ENCODE measurements at places on chromosomes 12 and 14. TPM values are rescaled to one million over a fixed set of nuclear protein-coding genes. Genes with fewer than 3 reads are reported as not detected.
A peak's percentile ranks its signal among the peaks of the same experiment; 100 is the strongest.

DNA sequence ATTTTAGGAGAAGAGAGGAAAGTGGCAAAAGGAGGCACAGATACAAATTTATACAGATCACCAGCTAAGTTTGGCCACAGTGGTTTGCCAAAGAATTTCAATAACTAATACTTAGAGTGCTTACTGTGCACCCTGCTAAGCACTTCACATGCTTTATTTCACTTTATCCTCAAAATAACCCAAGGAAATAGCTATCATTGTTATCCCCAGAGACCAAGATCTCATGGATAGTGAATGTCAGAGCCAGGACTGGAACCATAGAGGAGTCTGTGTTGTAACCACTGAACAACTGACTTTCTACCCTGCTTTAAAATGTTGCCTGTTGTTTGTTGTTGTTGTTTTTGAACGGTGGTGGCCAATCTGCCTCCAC lies 1.3 kb upstream of the TCP11L2 start:
- H3K27me3 ChIP-seq, result no peaks in the 10 kb centered on the region
- H3K4me3 ChIP-seq, result peak overlapping the region; percentile 100
- no peaks in the 10 kb centered on the region for H3K36me3 ChIP-seq
- peak overlapping the region; percentile 100 for H3K27ac ChIP-seq

DNA sequence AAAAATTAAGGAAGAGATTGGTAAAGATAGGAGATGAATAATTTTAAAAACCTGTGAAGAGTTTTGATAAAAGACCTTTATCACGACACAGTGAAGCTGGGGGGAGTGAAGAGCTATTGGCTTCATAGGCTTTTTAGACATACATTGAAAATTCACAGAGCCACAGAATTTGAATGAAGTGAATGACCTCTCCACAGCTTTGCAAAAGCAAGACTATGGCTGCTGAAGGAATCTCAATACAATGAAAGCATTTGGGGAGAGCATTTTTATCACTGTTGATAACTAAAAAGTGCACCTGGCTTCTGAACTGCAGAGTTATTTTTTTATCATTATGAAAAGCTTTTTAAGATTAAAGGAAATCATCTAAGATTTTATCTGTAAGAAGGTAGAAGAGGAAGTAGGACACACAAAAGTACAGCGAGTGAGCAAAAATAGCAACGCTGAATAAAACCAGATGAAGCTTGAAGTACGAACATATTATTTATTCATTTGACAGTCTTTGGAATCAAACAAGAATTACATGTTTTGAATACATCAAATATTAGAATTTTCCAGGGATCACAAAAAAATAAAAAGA lies 317.5 kb downstream of the KCNC2 start:
- no peak for DNase-seq
- no peak overlapping the region for H3K27ac ChIP-seq
- H3K36me3 ChIP-seq, result no peaks in the 10 kb centered on the region
- H3K27me3 ChIP-seq, result no peaks in the 10 kb centered on the region
- no peak overlapping the region for H3K4me3 ChIP-seq

DNA sequence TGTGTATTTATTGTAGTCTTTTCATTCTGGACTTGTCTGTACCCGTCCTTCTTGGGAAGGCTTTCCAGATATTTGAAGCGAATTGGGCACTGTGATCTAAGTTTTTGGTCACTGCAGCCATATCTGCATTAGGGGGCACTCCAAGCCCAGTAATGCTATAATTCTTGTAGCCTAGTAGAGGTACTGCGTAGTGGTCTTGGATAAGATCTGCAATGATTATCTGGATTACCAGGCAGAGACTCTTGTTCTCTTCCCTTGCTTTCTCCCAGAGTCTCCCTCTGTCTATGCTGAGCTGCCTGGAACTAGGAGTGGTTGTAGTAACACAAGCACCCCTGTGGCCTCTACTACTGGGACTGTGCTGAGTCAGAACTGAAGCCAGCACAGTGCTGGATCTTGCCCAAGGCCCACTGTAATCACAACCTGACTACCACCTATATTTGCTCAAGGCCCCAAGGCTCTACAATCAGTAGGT lies 30.0 kb downstream of the SLC38A2 start:
- H3K4me3 ChIP-seq, result no peak overlapping the region
- DNase-seq, result no peak
- peaks cover 6% of the 10 kb centered on the region for H3K4me1 ChIP-seq
- no peak overlapping the region for H3K27ac ChIP-seq

- H3K36me3 ChIP-seq, result no peaks in the 10 kb centered on the region
- peaks cover 33% of the 10 kb centered on the region for H3K27me3 ChIP-seq
- no peak for DNase-seq
- H3K27ac ChIP-seq, result no peak overlapping the region
Observed at GRCh38 chr12:130350715-130351114, 13.0 kb downstream of the PIWIL1 start.

DNA sequence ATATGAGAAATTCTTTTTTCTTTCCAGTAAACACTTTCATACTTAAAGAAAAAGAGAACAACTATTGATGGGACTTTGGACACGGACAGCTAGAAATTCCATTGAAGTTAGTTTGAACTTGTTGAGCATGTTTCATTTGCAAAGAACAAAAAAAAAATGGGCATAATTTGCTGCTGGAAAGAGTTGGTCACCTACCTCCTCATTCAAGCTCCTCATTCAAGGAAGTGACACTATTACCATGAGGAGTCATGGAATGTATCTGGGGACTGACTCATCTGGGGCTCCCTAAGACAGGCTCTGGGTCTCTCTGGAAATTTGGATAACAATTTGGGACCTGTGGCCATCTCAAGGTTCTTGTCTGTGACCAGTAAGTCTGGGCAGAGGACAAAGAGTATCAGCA lies 50.4 kb downstream of the KICS2 start:
- peaks cover 5% of the 10 kb centered on the region for H3K4me1 ChIP-seq
- H3K27ac ChIP-seq, result no peak overlapping the region
- no peaks in the 10 kb centered on the region for H3K27me3 ChIP-seq
- H3K36me3 ChIP-seq, result no peaks in the 10 kb centered on the region
- DNase-seq, result no peak

- no peak for DNase-seq
- H3K27ac ChIP-seq, result no peak overlapping the region
- no peak overlapping the region for H3K4me3 ChIP-seq
- peaks cover 4% of the 10 kb centered on the region for H3K36me3 ChIP-seq
Observed at GRCh38 chr14:91405724-91406435, 11.7 kb downstream of the CCDC88C start.

DNA sequence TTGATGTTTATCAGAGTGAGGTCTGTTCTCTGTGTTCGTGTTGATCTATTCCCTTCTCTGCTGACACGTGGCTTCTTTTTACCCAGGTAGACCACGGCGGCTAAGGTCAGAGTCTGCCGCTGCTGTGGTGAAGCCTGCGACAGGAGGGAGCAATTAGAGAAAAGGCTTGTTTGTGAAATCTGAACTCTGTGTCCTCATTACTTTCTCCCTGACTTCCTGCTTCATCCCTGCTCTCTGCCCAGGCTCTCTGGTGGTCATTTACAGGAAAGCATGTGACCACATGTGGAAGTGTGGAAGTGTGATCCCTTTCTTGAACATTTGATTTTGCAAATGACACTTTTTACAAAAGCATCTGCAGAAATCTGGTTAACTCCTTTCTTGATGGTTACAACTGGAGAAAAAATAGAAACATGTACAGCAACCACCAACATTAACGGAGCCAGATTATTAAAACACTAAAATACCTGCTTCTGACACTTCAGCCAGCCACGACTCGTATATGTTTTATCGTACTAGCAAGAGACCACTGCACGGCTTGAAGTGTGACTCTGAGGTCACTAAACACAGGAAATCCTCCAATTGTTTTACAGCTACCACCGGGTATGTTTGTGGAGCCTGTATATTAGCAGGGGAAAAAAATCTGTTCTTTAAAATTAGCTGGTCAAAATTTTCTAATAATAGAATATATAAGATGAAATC lies 388.6 kb upstream of the TMPO start:
- H3K4me3 ChIP-seq, result no peak overlapping the region
- no peaks in the 10 kb centered on the region for H3K4me1 ChIP-seq
- no peaks in the 10 kb centered on the region for H3K36me3 ChIP-seq
- no peak for DNase-seq
- no peak overlapping the region for H3K27ac ChIP-seq
- H3K27me3 ChIP-seq, result no peaks in the 10 kb centered on the region

- H3K4me3 ChIP-seq, result no peak overlapping the region
- H3K27ac ChIP-seq, result no peak overlapping the region
- peaks cover 56% of the 10 kb centered on the region for H3K36me3 ChIP-seq
- no peak for DNase-seq
- no peaks in the 10 kb centered on the region for H3K27me3 ChIP-seq
- H3K4me1 ChIP-seq, result no peaks in the 10 kb centered on the region
Observed at GRCh38 chr12:112969547-112970306, 8.6 kb upstream of the OAS2 start.

DNA sequence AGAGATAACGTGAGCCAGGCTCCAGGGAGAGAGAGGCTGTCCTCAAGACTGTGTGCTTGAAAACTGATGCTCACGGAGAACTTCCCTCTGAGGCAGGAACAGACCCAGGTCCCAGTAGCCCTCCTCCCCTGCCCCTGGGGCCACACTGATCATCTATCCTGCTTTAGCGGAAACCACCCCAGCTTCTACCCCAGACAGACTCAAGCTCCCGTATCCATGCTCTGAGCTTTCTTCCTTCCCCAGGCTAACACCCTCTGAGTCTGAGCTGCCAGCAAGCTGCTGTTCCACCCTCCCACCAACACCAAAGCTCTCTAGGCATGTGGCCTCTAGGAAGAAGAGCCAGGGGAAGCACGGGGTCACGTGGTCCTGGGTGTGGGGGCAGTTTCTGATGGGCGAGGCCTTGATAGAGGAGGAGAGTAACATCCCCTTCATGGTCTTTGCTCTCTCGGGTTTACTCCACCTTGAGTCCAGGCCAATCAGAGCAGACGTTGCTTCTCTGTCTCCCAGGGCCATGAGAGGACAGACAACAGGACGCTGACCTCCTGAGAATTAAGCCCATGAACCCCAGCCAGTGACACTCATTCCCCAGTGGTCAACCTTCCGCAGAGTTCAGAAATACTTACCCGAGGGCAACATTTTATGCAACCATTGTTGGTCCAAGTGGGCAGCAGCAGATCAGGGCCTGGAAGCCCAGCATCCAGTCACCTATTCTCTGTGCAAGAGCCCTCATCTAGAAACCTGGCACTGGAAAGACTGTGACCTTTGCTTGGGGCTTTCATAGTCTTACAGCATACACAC lies 1.4 kb downstream of the PCK2 start:
- H3K4me3 ChIP-seq, result peak overlapping the region; percentile 97
- peak overlapping the region; percentile 94 for H3K27ac ChIP-seq
- H3K36me3 ChIP-seq, result peaks cover 23% of the 10 kb centered on the region
- no peaks in the 10 kb centered on the region for H3K27me3 ChIP-seq
- H3K4me1 ChIP-seq, result peaks cover 35% of the 10 kb centered on the region
- peak; percentile 81 for DNase-seq

DNA sequence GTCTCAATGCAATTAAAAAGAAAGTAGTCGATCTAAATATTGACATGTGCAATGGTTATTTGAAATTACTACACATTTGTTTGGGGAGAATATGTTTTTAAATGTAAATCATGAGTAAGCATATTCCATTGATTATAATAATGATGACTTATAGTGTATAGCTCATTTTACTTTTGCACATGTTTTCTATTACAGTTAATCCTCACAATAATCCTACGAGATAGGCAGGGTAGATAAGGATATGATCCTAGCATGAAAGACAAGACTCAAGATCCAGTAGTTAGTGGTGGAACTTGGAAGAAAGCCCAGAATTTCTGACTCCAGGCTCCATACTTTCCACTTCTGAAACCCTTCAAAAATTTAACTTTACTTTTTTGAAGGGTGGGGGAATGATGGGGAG lies 94.0 kb downstream of the NAV3 start:
- H3K27me3 ChIP-seq, result no peaks in the 10 kb centered on the region
- no peak overlapping the region for H3K4me3 ChIP-seq

GRCh38 chr12:25701290-25701689 lies 148.2 kb upstream of the LMNTD1 start:
- DNase-seq, result no peak
- no peaks in the 10 kb centered on the region for H3K27me3 ChIP-seq
- H3K4me1 ChIP-seq, result no peaks in the 10 kb centered on the region
- no peak overlapping the region for H3K27ac ChIP-seq
- no peaks in the 10 kb centered on the region for H3K36me3 ChIP-seq
- no peak overlapping the region for H3K4me3 ChIP-seq

The RAD51B gene
- total RNA-seq, result 39.7 TPM

The RNU6-7 gene
- not detected for total RNA-seq

The BIN2 gene
- 0.68 TPM for total RNA-seq

The ITPR2 gene
- 71.9 TPM for total RNA-seq

The JAG2 gene
- total RNA-seq, result 75.4 TPM

The FITM1 gene
- total RNA-seq, result 1.7 TPM

The PIWIL1 gene
- total RNA-seq, result not detected

The SNRPF gene
- total RNA-seq, result 3.7 TPM

The NFYB gene
- 13.7 TPM for total RNA-seq

The SPTSSA gene
- 31.5 TPM for total RNA-seq

The OTOGL gene
- total RNA-seq, result 0.97 TPM

The TAMALIN gene
- total RNA-seq, result 12.2 TPM
